ENCODE measurements at places on chromosomes 1 and 21.

DNA sequence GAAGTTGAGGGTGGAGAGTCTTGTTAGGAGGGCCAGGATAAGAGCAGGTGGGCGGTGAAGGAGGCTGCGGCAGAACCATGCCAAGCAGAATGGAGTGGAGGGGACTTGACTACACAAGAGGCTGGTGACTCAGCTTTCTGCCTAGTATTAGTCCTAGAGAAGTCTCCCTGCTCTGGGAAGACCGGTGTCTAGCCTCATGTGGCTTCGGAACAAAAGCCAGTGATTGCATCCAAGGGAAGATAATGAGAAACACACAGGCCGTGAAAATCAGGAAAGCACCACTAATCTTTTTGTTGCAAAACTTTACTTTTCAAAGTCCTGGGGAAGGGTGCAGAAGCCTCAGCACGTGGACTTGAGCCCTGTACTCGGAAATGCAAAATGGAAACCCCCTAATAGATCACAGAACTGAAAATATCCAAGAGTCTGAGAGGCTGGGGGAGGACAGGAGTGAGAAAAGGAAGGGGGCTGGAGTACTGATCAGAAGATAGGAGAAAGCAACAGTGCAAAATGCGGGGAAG lies 31.4 kb downstream of the DDR2 start:
- DNase-seq = no peak

GRCh38 chr1:159986531-159986930 lies 32.5 kb upstream of the SLAMF9 start:
- DNase-seq = no peak

DNA sequence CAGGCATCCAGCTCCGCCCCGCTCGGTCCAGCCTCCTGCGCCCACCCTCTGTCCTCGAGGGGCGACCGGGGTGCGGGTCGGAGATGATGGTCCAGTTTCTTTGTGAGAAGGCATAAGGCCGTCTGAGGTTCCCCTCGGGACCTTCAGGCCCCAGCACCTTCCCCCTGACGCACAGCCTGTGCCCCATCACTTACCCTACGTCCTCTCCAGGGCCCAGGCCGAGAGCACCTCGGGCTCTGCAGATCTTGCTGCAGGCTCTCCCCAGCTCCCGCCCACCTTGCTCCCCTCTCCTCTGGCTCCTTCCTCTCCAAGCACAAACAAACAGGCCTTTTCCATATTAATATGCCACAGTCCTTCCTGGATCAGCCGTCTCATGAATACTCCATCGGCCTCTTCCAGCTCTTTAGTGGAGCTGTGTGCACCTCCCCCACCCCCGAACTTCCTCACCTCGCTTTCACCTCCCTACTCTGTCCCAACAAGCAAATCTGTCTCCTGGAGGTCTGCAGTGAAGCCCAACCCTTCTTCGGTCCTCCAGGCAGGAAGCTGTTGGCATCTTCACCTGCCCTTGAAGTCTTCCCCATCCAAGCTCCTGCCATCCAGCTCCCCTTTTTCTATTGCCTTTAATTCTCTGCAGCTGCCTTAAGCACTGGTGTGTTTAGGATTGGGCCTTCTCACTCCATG lies 448 bp upstream of the COL9A2 start:
- no peak for DNase-seq

GRCh38 chr21:32083197-32083596 lies 195.7 kb downstream of the MIS18A start:
- DNase-seq = no peak

GRCh38 chr1:176193663-176194062 lies 13.4 kb downstream of the COP1 start:
- no peak for DNase-seq

All from hematopoietic multipotent progenitor cell treated with erythropoietin and hydrocortisone succinate and interleukin-3 and kit ligand, for 15 days (in vitro differentiated cells).